HT-29 (cell line): ENCODE measurements at places on chromosomes 2 and 18. TPM values are rescaled to one million over a fixed set of nuclear protein-coding genes. Genes with fewer than 3 reads are reported as not detected.

NYAP2 gene
- 0.05 TPM in 1 of 2 replicates, not detected in the other for total RNA-seq

CRYGD gene
- not detected in 2 replicates for total RNA-seq

DGKD gene
- total RNA-seq, result 18.2 and 18.7 TPM in 2 replicates

DNA sequence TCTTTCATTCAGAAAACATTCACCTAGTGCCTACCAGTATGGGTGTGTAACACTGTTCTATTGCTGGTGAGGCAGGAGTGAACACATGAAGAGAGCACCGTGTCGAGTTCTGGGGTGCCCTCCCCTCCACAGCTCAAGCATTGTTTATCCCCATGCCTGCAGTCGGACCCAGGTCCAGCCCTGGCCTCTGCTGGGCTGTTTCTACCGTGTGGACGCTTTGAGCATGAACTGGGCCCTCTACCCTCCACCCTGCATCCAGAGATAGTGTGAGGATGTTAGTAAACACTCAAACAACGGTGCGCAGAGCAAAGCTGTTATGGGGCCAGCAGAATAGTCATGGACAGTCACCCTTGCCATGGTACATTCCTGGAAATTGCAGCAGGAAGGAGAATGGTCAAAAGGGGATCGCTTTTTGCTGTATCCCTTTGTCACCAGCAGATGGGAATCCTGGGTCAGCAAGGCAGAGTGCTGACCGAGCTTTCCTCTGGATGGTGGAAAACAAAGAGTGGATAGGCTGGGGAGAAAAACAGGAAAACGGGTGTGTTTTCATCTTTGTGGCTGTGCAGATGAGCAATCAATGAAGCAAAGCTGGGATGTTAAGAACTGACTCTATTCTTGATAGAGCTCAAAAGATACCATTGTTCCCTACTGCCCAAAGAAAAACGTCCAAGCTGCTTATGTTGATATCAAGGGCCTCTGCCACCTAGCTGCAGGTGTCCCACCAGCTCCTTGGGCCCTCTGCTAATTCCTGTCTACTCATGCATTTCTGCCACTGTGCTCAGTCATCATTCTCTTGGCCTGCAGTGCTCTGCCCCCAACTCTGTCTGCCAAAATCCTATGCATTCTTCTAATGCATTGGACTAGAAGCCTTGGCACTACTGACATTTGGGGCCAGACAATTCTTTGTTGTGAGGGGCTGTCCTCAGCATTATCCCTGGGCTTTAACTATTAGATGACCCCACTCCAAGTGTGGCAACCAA, 38.7 kb downstream of the REEP1 start:
- DNase-seq, result peak; percentile 18

DNA sequence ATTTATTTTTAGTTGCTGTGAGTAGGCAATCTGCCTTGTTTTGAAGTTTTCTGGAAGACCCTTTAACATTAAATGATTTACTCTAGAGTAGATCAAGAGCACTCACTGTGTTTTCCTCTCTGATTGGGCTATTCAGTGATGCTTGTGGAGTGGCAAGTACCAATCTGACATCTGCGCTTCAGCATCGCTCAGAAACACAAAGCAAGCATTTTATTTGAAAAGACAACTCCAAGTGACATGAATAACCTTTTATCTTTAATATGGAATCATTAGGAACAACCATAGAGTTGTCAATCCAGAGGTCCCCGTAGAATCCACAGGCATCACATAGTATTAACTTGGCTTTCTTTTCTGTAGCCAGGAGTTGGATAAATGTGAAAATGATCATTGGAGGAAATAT, 114.7 kb downstream of the CPS1 start:
- no peak for DNase-seq

DNA sequence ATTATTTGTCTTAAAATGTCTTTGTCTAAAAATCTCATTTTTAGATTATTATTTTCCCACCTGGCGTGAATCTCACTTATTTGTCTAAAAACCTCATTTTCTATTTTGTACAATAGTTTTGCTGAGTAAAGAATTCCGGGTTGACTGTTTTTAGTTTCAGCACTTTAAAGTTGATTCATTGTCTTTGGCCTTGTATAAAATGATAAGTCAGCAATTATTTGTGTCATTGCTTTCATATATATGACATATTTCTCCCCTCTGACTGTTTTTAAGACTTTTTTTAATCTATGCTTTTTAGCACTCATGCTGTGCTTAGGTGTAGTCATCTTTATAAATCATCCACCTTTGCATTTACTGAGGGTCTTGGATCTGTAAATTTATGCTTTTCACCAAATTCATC, 92.1 kb upstream of the DOK6 start:
- DNase-seq, result no peak
